Pancreas (tissue), 10 donors: ENCODE measurements at places on chromosomes 2 and 18. TPM values are rescaled to one million over a fixed set of nuclear protein-coding genes. Genes with fewer than 3 reads are reported as not detected.

GALNT5 gene
- not detected for polyA plus RNA-seq

PIGN gene
- polyA plus RNA-seq = 7.0 TPM

GLI2 gene
- 0.14 TPM for polyA plus RNA-seq

CHST9 gene
- 3.9 TPM for polyA plus RNA-seq

RAB12 gene
- polyA plus RNA-seq = 23.2 TPM
